ENCODE measurements at places on chromosomes 2 and 18.
A peak's percentile ranks its signal among the peaks of the same experiment; 100 is the strongest.

DNA sequence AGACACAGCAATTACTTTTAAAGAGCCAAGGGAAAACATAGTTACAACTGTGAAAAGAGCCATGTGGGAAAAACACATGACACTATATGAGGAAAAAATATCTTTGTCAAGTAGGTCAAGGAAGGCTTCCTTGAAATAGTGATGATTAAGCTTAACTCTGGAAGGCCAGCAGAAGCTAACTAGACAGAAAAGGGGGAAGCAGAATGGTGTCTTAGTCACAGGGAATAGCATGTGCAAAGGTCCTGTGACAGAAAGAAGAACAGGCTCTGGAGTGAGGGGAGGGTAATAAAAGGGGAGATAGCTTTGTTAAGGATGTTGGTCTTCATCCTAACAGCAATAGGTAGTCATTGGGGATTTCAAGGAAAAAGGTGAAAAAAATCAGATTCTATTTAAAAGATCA is 64.0 kb downstream of the ARHGAP25 start:
- DNase-seq, result no peak

DNA sequence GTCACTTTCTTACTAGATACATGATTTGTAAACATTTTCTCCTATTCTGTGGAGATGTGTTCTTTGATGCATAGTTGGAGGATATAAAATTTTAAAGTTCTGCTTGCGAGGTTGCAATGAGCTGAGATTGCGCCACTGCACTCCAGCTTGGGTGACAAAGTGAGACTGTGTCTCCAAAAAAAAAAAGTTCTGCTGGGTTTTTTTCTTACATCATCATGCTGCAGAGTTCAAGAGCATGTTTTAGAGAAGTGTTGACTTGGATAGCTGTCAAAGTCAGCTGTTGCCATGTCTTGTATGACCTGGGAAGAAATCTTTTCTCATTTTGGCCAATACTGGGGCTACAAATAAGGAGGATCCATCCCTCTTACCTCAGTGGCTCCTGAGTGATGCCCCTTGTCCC is 71.3 kb downstream of the UGGT1 start:
- DNase-seq, result no peak

DNA sequence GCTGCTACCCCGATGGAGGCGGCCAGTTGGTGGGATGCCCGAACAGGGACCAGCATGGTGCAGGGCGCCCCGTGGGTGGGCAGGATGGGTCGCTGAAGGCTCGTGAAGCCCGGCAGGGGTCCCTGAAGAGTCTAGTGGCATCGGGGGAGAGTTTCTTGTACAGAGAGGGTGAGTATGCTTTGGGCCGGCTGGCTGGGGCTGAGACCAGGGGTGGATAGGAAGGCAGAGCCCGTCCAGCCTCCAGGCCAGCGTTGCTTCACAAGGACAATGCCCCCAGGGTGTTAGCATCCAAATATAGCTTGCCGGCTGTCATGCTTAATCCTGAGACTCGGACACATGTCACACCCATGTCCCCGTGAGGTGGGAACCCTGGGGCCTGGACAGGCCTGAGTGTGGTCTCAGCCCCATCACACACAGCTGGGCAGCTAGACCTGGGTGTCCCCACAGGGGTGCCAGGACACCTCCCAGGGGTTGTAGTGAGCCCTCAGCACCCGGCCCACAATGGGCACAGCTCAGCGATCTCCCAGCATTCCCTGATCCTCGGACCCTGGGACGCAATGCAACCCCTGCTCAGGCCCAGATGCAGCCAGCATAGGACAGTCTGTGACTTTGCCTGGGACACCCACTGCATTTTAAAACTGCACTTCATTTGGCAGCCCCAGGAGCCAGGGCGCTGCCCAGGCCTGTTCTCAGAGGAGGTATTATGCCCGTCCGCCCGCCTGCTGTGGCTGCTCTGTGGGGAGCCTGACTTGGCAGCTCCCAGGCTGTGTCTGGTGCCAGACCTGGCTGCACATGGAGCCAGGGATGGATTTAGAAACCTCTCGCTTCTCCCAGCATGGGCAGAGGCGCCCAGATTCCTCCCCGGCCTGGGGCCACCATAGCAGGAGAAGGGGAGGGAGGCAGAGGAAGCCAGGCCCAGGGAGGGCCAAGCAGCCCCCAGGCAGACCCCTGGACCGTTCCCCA is 36.4 kb downstream of the RAMP1 start:
- no peak for DNase-seq

DNA sequence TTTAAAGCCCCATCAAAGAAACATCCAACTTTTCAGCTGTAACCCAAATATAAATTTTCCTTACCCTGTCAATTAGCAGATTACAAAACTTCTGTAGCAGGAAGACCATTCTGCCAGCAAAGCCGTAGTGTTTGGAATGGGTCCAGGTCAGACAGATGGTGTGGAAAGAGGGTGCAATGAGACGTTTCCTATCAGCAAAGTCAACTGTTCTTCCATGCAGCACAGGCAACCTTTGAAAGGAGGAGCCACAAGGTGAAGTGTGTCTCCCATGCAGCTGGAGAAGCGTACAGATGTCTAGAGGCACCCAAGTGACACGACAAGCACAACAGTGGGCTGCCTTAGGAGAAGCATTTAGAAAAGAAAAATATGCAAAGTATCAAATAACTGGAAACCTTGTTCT is 83.7 kb downstream of the SP3 start:
- DNase-seq, result no peak

GRCh38 chr2:79389481-79389880 is 123.4 kb upstream of the CTNNA2 start:
- no peak for DNase-seq

DNA sequence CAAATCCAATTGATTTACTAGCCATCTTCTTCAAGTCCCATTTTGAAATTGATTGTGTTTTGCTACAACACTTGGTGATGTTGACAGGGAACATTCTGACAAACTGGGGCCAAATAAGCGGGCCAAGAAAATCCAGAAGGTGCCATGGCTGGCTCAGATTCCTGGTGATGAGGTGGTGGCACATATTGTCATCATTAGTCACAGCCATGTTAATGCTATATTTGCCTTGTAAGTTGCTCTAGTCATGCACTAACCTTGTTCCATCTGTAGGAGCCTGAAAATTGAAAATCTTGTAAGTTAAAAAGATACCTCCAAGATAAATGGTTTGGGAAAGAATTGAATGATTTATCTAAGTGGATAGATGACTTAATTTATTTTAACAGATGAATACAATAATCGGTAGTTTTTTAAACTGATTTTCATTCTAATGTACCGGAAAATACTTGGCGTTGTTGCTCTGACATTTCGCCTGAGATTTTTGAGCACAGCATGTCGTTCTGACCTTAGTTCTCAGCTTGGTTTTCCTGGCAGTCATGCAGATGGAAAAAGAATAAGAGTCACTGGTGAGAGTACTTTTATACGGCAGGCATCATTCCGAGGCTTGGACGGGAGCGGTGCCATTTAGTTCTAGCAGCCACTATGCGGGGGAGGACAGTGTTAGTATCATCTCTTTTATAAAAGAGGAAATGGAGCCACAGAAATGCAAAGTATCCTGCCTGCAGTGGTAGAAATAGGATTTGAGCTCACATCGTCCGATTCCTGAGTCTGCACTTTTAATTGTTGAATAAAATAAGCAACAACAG is 133.9 kb downstream of the ZNF532 start:
- no peak for DNase-seq

- DNase-seq, result no peak
Observed at GRCh38 chr18:75277610-75277928, 67.0 kb downstream of the TSHZ1 start.

DNA sequence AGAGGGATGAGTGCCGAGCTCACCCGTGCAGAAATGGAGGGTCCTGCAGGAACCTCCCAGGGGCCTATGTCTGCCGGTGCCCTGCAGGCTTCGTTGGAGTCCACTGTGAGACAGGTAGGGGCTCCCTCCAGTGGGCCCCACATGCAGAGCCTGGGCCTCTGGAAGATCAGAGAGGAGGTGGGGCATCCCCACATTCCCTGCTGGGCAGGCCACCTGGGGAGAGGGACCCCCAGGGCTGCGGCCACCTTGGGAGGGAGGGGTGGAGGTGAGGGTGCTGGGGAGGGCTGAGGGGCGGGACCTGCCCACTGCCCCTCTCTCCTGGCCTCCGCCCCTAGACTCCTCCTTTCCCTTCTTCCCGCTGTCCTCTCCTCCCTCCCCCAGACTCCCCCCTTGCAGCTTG is 38.5 kb downstream of the MTERF4 start:
- no peak for DNase-seq

DNA sequence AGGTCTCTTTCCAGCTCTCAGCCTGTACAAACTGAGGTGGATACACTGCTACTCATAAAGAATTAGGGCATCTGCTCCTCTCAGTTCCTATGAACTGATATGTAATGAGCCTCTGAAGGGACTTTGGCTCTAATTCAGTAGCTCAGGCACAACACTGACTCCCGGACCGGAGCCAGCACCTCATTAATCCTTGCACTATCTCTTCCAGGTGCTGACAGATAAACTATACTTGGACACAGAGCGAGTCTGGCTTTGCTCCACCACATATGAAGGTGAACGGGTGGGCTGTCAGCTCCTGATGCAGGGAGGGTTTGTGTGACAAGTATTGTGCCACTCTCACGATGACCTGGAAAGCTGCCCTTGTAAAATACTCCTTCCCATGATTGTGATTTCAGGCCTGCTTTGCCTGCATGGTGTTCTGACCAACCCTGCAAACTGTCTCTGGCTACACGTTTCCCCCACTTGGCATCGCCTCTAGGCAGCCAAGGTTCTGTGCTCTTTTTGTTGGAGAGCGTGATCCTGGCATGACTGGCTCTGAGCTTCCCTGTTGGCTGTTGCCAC is 111.6 kb upstream of the LMAN1 start:
- no peak for DNase-seq

DNA sequence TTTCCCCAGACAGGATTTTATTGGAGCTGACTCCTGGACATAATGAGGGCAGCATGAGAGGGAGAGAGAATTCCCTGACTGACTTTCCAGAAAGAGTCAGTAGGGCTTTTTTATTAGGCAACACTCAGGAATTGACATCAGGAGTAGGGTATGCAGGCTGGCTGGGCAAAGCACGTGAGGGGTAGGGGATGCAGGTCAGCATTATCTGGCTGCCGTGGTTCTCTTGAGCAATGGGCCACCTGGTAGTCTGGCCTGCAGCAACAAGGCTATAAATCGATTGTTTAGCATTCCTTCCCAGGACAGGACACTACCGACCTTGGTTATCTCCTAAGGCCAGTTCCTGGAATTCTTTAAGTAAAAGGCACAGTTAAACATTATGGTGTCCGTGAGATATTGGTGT is 160.8 kb upstream of the AGAP1 start:
- no peak for DNase-seq

GRCh38 chr18:6376433-6377229 is 38.1 kb downstream of the L3MBTL4 start:
- no peak for DNase-seq

GRCh38 chr18:8865934-8866333 is 160.6 kb downstream of the MTCL1 start:
- DNase-seq, result no peak

GRCh38 chr2:160479269-160479668 is 14.3 kb downstream of the RBMS1 start:
- no peak for DNase-seq

GRCh38 chr18:45379903-45380302 is 235.4 kb upstream of the SLC14A2 start:
- no peak for DNase-seq

- DNase-seq, result no peak
Observed at GRCh38 chr2:105034170-105034569, 3.7 kb upstream of the MRPS9 start.

GRCh38 chr2:109460553-109461324 is 153.0 kb downstream of the SEPTIN10 start:
- DNase-seq, result no peak

DNA sequence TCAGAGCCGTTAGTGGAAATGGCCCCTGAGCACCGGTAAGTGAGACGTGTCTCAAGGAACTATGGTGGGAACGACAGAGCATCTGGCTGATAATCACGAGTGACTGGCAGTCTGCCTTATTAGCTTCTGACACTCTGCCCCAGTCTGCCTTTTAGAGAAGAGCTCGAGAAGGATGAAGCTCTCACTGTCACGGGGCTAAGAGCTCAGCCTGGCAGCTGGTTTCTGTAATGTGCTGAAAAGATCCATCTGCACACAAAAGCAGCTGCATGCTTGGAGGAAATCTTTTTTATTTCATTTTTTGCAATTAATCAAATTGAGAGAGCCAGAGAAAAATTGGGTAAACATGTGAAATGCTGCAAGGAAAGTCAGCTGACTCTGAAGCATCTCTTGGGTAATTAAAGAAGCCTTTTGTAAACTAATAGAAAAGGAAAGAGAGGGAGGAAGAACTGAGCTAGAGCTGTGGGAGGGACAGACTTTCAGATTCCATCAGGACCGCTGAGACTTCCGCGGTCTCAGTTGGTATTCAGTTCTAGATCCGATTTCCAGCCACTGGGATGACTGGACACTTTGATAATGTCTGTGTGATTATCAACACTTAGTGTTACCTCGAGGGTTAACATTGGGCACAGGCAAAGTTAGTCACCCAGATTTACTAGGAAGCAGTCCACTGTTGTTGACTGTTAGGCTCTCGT is 24.4 kb downstream of the MBP start:
- DNase-seq, result peak; percentile 48

- no peak for DNase-seq
Observed at GRCh38 chr2:57075226-57075625, 891.4 kb downstream of the CCDC85A start.

GRCh38 chr2:103401621-103402020 is 639.8 kb downstream of the TMEM182 start:
- no peak for DNase-seq

- no peak for DNase-seq
Observed at GRCh38 chr2:214742119-214742518, 67.4 kb downstream of the BARD1 start.

- DNase-seq, result no peak
Observed at GRCh38 chr18:36120297-36120696, 8.8 kb downstream of the SLC39A6 start.

DNA sequence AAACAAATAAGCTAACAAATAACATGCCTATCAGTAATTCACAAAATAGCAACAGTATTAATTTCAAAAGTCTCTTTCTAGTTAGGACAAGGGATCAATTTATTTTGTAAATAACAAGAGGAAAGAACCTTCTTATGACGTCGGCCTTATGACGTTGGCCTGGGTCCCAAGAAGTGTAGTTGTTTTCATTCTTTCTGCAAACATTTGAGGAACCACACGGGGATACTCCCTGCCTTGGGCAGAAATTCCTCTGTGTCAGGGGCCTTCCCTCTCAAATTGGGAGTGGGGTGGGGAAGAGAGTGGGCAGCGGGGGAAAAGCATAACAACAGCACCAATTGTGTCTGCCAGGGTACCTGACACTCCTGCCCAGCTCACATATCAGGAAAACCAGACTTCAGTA is 1.3 kb downstream of the CCDC68 start:
- DNase-seq, result no peak

- no peak for DNase-seq
Observed at GRCh38 chr2:96218508-96219131, 10.0 kb upstream of the STARD7 start.

- DNase-seq, result no peak
Observed at GRCh38 chr2:217017456-217018252, 157.8 kb upstream of the TNP1 start.

DNA sequence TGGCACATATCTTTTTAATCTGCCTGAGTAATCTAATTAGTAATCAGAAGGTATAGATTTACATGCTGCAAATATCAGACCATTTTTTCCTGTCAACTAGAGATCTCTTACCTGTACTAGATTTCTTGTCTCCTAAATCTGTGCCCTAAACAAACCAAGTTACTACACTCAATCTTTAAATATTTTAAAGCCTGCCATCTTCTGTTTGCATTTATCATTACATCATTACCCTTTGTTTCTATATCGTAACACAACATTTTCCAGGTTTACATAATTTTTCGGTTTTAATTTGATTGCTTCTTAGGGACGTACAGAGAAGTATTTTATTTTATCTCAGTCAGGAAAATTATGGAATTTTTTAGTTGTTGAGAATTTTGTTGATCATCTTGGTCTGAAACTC is 25.7 kb downstream of the PSMA8 start:
- DNase-seq, result no peak
